Effector memory CD8-positive, alpha-beta T cell (primary cell): ENCODE measurements at places on chromosomes 3 and 15.

DNA sequence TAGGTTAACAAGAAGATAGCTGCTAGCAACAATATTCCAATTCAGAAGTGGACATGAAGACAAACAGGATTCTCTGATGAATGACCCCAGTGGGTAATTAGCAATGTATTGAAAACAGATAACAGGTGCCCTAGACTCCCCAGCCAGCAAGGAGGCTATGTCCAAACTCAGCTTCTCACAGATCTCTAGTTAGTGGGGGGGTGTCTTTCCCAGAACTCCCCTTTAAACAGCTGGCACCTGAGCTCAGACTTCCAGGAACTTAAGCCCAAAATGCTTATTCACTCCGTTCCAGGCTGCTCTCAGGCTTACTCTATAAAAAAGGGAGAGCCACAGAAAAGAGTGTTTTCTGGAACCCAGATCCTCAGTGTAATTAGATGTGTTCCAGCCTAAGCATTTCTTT, 423.0 kb upstream of the THBS1 start:
- H3K36me3 ChIP-seq: no peaks in the 10 kb centered on the region
- H3K4me3 ChIP-seq: no peak overlapping the region
- DNase-seq: no peak

GRCh38 chr3:148823026-148823425, 4.6 kb upstream of the CPB1 start:
- no peaks in the 10 kb centered on the region for H3K4me1 ChIP-seq
- no peaks in the 10 kb centered on the region for H3K36me3 ChIP-seq
- DNase-seq: no peak
- no peak overlapping the region for H3K4me3 ChIP-seq
- no peaks in the 10 kb centered on the region for H3K27me3 ChIP-seq

GRCh38 chr3:115659253-115660220, 36.2 kb downstream of the GAP43 start:
- H3K27ac ChIP-seq: peak overlapping the region; percentile 97
- no peaks in the 10 kb centered on the region for H3K27me3 ChIP-seq

- no peaks in the 10 kb centered on the region for H3K4me1 ChIP-seq
- H3K27ac ChIP-seq: no peak overlapping the region
- H3K36me3 ChIP-seq: no peaks in the 10 kb centered on the region
- DNase-seq: no peak
- no peak overlapping the region for H3K4me3 ChIP-seq
Measured at GRCh38 chr15:76024021-76024768, 12.0 kb upstream of the NRG4 start.

GRCh38 chr3:9251055-9251786, 1.8 kb upstream of the SRGAP3 start:
- no peak overlapping the region for H3K27ac ChIP-seq
- peaks cover 16% of the 10 kb centered on the region for H3K4me1 ChIP-seq
- no peak overlapping the region for H3K4me3 ChIP-seq
- no peak for DNase-seq

GRCh38 chr3:178673529-178673928, 137.3 kb downstream of the KCNMB2 start:
- no peaks in the 10 kb centered on the region for H3K27me3 ChIP-seq
- no peaks in the 10 kb centered on the region for H3K36me3 ChIP-seq
- H3K27ac ChIP-seq: no peak overlapping the region
- H3K4me3 ChIP-seq: no peak overlapping the region

- no peaks in the 10 kb centered on the region for H3K36me3 ChIP-seq
- H3K4me3 ChIP-seq: no peak overlapping the region
- no peak for DNase-seq
- peaks cover 4% of the 10 kb centered on the region for H3K4me1 ChIP-seq
Measured at GRCh38 chr3:59733041-59733809, 683.4 kb upstream of the CFAP20DC start.

DNA sequence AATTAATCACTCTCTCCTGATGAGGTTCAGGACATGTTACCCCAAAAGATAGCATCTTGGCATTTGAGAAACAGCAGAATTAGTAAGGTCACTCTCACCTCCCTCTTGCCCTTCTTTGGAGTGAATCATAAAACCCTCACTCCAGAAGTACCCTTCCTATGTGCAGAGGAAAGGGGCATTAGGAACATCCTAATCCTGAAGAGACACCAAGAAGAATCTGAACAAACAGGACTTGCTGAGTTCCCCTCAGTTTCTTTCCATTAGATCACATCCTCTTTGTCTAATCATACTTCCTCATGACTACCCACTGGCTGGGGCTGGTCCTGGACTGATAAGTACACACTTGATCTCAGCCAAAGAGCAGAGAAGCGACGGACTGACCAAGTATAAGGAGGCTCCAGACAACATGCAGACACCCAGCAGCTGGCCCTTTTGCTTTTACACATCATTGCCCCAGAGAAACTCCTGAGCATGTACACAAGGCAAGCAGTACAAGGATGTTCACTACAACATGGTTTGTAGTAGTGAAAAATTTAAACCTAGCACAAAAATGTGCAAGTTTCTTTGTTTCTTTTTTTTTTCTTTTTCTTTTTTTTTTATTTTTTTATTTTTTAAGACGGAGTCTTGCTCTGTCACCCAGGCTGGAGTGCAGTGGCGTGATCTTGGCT, 15.0 kb upstream of the TM6SF1 start:
- no peak for DNase-seq
- no peaks in the 10 kb centered on the region for H3K36me3 ChIP-seq
- H3K4me3 ChIP-seq: no peak overlapping the region
- H3K4me1 ChIP-seq: no peaks in the 10 kb centered on the region
- H3K27ac ChIP-seq: no peak overlapping the region

- DNase-seq: no peak
- no peak overlapping the region for H3K4me3 ChIP-seq
- H3K4me1 ChIP-seq: peaks cover 39% of the 10 kb centered on the region
- H3K27ac ChIP-seq: no peak overlapping the region
- H3K27me3 ChIP-seq: no peaks in the 10 kb centered on the region
Measured at GRCh38 chr15:68126396-68126795, 72.3 kb downstream of the PIAS1 start.

DNA sequence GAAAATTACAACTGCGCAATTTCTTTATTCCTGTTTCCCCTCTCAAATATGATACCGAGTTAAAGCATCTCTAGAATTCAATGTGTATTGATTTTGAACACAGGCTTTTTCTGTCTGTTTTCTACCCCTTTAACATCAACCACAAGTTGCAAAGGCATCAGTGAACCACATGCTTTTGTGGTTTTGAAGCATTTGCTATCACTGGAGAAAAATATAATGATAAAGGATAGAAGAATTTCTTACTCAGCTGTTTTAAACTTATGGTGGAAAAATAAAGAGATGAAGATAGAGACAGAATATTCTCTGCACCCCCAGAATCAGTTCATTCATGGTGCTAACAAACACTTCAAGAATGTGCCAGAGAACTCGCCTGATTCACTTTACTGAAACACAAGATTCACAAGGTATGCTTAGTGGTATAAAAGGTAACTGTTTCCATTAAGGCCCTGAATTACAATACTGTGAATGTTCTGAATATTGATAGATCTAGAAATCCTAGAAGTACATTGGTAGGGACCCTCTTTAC, 9.5 kb upstream of the DPPA4 start:
- H3K4me1 ChIP-seq: no peaks in the 10 kb centered on the region
- DNase-seq: no peak
- no peak overlapping the region for H3K4me3 ChIP-seq
- H3K36me3 ChIP-seq: no peaks in the 10 kb centered on the region
- no peaks in the 10 kb centered on the region for H3K27me3 ChIP-seq

GRCh38 chr15:99732751-99733267, 428 bp downstream of the LYSMD4 start:
- H3K4me1 ChIP-seq: peaks cover 12% of the 10 kb centered on the region
- H3K27ac ChIP-seq: no peak overlapping the region
- H3K27me3 ChIP-seq: no peaks in the 10 kb centered on the region
- DNase-seq: no peak
- peak overlapping the region; percentile 88 for H3K4me3 ChIP-seq

- H3K4me3 ChIP-seq: no peak overlapping the region
- H3K27me3 ChIP-seq: peaks cover 72% of the 10 kb centered on the region
- no peak overlapping the region for H3K27ac ChIP-seq
- H3K36me3 ChIP-seq: peaks cover 2% of the 10 kb centered on the region
Measured at GRCh38 chr15:56369234-56369633, 4.0 kb downstream of the TEX9 start.

DNA sequence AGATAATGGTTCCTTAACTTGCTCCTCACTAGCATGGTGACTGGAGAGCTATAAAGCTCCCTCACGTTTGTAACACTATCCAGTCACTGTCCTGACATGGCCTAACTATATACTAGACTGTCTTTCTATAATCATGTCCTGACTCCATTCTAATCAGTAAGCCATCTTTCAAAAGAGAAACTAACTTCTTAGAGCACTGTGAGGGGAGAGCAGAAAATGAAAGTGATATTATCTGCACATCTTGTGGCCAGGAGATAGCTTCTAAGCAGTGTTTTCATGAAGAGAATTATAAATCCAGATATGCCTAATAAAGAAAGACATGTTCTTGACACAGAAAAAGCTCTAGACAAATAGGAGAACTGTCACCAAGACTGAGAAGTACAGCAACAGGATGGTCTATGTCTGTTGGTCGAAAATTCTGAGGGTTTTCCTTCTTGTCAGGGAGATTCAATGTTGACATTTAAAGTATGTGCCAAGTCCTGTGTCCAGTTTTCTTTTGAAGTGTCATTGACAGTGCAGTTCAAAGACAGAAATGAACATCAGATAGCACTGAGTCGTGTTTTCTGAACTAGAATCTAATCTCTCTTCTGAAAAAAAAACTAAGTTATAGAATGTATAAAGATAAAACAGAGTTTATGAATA, 230.6 kb upstream of the PEX5L start:
- H3K4me1 ChIP-seq: peaks cover 5% of the 10 kb centered on the region
- peak overlapping the region; percentile 75 for H3K27ac ChIP-seq
- peak overlapping the region; percentile 57 for H3K4me3 ChIP-seq
- no peak for DNase-seq
- no peaks in the 10 kb centered on the region for H3K27me3 ChIP-seq

- H3K36me3 ChIP-seq: peaks cover 7% of the 10 kb centered on the region
- no peak overlapping the region for H3K4me3 ChIP-seq
- peak overlapping the region; percentile 96 for H3K27ac ChIP-seq
- peaks cover 7% of the 10 kb centered on the region for H3K4me1 ChIP-seq
- no peaks in the 10 kb centered on the region for H3K27me3 ChIP-seq
Measured at GRCh38 chr15:58771621-58772250, 634 bp downstream of the MINDY2 start.

- no peaks in the 10 kb centered on the region for H3K36me3 ChIP-seq
- no peak for DNase-seq
- no peaks in the 10 kb centered on the region for H3K27me3 ChIP-seq
- no peak overlapping the region for H3K27ac ChIP-seq
- H3K4me1 ChIP-seq: no peaks in the 10 kb centered on the region
- no peak overlapping the region for H3K4me3 ChIP-seq
Measured at GRCh38 chr3:22244761-22245521, 493.9 kb upstream of the ZNF385D start.
